Stimulated activated CD8-positive, alpha-beta memory T cell treated with anti-CD3 and anti-CD28 coated beads, Interleukin-7, amount 100 ng/mL, for 1 hour (primary cell): ENCODE measurements at places on chromosomes 12 and 14.

DNA sequence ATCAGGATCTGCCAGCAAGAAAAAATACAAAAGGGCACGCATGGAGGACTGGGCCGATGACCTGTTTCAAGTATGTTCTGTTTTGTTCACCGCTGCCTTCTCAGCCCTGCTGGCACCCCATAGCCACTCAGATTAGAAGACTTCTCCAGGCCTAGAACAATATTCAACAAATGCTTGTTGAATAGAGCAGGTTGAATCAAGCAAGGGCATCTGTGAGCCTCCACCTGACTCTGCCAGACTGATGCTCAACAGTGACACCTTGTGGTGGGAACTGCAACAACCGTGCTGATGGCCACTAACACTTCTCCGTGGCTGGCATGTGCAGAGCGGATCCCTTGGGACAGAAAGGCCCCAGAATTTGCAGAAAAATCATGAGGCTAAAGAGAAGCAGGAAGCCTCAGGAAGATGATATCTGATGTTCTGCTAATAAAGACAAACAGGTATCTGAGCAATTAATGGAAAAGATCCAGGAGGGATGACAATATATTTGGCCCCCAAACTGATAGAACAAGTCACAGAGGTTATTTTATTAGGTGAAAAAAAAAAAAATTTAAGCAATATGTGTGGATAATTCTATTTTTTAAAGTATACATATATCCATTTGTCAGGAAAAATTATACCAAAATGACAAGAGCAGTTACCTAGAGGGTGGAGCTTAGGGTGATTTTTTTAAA lies 114.3 kb downstream of the KSR2 start:
- no peak for DNase-seq

GRCh38 chr12:131704509-131704908 lies 6.4 kb upstream of the SFSWAP start:
- no peak for DNase-seq

DNA sequence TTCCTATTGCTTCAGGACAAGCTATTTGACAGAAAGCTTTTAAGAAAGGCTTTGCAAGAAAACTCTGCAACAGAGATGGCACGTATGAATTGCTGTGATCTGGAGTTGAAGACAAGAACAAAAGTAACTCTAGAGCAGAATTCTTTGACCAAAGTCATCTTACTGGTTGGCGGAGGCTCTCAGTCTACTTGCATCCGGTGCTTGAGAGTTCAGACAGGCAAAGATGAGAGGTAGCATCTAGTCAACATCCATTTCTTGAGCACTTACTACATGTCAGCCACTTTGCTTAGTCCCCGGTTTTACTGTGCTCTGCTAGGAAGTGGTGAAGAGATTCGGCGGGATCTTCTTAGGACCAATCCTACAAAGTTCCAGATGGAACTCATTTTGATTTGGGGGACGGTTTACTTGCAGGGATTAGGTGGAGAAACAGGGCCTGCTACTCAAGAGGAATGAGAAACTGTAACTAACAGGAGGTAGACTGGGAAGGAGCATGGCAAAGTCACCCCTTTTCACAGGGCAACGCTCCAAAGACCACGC lies 404 bp upstream of the CCDC91 start:
- no peak for DNase-seq

- DNase-seq, result no peak
Observed at GRCh38 chr14:89723930-89724627, 230.5 kb downstream of the EFCAB11 start.

- DNase-seq, result peak; percentile 13
Observed at GRCh38 chr12:53324113-53324778, 2.8 kb upstream of the AAAS start.

GRCh38 chr12:122099856-122100255 lies 21.3 kb downstream of the MLXIP start:
- DNase-seq, result no peak

DNA sequence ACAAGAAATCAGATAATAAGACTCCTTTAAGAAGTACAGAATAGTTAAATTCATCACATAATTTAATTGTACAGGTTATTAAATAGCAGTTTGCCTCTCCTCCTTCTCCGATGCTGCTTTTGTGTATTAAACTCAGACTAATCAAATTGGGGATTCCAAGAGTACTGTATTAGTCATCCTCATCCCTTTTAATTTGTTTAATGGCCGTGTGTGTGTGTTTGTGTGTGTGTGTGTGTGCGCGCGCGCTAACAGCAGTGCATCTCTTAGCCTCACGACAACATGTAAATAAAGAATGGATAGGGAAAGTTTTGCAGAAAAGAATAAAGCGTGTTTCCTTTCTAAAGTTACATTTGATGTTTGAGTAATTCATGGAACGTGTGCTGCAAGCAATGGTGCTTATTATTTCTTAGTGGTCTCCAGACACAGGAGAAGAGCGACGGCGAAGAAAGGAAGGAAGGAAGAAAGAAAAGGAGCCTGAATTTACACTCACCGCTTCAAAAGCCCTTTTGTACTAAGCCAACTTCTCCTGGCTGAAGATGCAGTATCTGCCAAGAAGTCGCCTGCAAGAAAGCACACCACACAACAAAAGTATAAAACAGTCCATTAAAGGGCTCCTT lies 220.3 kb downstream of the ASCL1 start:
- no peak for DNase-seq

- DNase-seq, result no peak
Observed at GRCh38 chr14:73747379-73748211, 33.4 kb upstream of the PNMA1 start.

DNA sequence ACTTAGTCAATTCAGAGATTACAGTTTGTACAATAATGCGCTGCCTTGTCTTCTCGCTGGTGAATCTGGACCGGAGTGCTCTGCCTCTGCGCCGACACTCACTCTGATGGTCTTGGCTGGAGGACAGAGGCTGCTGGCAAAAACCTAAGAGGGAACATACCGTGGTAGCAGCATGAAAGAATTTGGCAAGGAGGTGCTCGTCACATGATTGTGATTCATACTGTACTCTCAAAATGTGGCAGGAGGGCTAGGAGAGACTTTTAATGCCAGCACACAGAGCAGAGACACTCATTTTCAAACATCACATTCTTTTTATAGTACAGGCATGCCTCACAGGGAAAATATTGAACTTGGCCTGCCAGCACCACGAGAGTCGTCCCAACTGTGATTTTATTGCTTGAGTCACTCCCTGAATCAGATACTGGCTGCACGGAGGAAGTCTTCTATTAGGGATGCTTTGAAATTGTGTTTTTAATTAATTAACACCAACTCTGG lies 67.8 kb downstream of the HMGA2 start:
- no peak for DNase-seq

- no peak for DNase-seq
Observed at GRCh38 chr12:114936148-114937079, 252.4 kb upstream of the TBX3 start.

DNA sequence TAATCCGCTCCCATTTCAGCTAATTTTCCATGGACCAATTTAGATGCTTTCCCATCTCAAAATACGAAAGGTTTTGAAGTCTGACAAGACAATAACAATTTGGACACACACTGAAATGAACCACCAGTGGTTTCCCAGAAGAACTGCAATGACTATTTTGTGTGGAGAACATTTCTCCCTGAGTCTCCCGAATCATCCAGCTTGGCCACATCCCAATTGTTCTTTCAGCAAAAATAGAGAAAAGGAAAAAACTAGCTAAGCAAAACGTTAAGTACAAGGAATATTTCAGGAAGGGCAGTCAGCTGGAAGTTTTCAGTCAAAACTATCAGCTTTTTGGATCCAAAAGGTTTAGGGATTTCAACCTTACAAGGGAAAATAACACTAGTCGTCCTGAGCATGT lies 390.6 kb downstream of the KCNH5 start:
- DNase-seq, result no peak

DNA sequence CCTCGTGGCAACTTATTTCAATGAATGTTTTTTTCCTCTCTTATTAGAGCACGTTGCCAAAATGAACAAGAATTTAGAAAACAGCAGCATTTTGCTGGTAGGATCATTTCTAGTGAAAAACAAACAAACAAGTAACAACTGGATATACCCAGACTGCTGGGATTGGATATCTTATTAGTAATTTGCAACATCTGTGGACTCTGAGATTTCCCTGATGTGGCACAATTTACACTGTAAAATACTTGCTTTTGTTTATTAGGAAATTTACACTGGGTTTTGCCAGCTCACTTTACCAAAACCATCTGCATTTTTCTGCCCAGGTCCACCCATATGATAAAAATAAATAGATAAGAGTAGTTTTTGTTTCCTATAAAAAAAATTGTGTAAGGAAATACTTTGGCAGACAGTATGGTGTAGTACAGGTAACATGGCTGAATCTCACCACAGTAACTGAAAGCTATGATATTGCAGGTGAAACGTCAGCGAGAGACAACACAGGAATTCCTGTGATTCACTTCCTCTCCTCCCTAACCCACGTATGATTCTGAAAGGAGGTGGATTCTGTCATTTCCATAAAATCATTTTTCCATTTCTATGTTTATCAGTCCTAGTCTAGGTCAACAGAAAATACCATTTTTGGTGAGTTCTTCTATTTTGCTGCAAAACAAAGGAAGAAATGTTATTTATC lies 176.2 kb upstream of the NOVA1 start:
- DNase-seq, result no peak

- no peak for DNase-seq
Observed at GRCh38 chr14:30854492-30854891, 19.9 kb upstream of the COCH start.

DNA sequence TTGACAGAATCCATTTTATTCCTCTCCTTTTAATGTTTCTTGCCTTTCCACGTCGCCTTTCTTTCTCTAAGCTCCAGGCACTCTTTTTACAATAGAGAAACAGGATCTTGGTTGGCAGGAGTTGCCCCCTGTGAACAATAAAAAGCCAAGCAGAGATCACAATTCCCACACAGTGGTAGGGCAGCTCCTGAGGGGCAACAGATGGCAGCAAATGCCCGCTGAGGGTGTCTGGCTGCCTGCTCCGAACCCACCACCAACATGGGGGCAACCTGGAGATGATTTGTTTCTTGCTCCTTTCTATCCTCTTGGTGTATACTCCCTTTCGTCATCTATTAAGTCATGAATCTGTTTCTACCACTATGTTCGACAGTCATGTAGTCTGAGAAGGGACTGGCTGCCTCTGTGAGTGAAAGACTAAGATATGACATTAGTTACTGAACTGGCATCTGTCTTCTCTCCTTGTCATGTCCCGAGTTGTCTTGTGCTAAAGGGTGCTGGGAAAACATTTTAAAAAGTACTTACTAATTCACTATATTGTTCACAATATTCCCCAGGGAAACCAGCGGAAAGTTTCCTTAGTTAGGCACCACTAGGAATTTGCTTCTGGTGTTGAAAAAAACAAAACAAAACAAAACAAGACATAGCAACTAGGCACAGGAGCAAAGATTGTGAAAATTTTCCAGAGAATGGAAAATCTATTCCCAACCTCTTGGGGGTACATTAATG lies 170.1 kb downstream of the STXBP6 start:
- DNase-seq, result no peak

GRCh38 chr12:12892681-12893141 lies 1.3 kb downstream of the GPRC5A start:
- DNase-seq, result no peak

DNA sequence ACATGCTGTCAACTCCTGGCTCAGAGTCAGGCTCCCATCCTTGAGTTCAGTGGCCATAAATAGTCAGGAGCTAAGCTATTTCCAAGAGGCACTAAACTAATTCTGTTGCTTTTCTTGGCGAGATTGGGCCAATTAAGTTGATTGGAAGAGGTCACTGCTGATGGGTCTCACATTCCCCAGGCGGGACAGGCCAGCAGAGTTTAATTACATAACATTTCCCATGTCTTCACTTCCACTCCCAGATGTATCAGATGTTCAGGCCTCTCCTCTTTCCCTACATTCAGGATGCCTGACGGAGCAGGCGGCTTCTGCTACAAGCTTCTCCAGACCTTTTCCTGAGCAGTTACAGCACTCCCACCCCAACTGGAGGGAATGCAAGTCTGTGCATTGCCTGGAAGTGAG lies 5.3 kb downstream of the NTF3 start:
- DNase-seq, result no peak

- DNase-seq, result no peak
Observed at GRCh38 chr14:105876829-105877228, 350.4 kb downstream of the TMEM121 start.

DNA sequence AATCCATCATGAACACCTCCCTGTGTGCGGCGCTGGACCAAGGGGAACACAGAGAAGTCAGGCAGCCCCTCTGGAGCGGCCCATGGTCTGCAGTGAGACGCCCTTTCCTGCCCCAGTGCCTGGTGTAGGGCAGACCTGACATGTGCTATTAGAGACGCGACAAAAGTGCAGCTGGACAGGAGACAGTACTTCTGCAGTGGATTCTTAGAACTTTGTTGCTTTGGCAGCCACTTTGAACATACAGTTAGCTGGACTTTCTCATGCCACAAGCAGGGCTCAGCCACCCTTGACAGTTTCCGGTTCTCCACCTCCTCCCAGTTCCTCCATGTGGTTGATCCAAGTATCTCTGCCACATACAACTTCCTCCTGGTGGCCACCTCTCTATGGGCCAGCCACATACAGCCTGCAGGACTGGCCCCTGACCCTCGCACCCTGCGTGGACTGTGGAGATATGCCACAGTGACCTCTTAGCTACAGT lies 45.9 kb downstream of the LGMN start:
- DNase-seq, result no peak

DNA sequence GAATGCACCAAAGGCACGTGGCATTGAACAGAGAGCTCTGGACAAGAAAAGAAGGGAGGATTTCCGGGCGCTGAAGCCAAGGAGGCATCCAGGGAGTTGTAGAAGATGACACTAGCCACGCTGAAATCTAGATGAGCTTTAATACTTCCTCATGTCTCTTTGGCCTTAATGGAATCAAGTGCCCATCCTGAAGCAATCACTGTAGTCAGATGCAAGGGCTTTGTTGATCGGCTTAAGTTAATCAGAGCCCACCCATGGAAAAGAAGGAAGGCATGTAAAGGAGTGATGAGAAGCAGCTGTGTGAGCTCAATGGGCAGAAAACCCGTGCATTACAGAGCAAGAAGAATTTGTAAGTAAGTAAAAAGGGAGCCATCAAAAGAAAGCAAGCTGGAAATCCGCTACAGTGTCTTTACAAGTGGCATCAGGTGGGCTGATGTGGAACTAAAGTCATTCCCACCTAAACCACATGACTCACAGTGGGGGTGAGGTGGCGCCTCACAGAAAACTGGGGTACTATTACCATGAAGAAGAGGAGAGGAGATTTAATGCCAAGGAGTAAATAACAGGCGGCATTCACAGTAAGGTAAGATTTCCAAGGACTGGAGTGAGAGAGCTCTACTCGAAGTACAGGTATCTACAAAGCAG lies 48.4 kb downstream of the NDUFA12 start:
- DNase-seq, result no peak

- no peak for DNase-seq
Observed at GRCh38 chr12:23686095-23686494, 263.4 kb downstream of the SOX5 start.
